Naive thymus-derived CD4-positive, alpha-beta T cell (primary cell): ENCODE measurements at places on chromosomes 16 and 17.

GRCh38 chr17:27489045-27489715, 32.9 kb downstream of the KSR1 start:
- H3K4me3 ChIP-seq: no peak overlapping the region
- no peaks in the 10 kb centered on the region for H3K4me1 ChIP-seq
- no peak for DNase-seq
- H3K36me3 ChIP-seq: no peaks in the 10 kb centered on the region

DNA sequence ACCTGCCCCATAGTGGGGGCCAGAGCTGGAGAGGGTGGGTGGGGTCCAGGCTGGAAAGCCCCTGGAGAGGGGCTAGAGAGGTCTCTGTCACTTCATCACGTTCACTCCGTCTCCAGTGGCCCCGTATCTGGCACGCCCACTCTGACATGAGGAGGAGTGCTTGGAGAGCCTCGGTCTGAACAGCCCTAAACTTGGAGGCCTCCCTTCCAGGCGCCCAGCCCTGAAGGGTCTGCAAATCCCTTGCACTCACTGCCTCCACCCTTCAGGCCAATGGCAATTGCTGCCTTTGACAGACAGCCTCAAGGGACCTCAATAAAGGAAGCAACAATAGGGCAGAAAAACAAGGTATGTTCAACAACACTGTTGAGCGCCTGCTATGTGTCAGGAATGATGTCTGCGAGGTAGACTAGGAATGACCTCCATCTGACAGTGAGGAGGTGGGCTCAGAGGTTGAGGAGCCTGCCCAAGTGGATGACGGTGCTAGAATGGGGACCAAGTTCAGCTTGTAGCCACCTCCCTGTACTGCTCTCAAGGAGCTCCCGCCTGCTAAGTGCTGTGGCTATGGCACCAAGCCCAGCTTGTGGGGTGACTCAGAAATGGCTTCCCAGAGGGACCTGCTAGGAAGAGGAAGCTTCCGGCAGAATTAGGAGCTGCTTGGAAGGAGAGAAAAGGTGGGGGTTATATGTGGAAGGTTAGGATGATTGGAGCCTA, 2.9 kb upstream of the EPX start:
- no peaks in the 10 kb centered on the region for H3K4me1 ChIP-seq
- DNase-seq: no peak
- no peak overlapping the region for H3K27ac ChIP-seq
- no peak overlapping the region for H3K4me3 ChIP-seq

DNA sequence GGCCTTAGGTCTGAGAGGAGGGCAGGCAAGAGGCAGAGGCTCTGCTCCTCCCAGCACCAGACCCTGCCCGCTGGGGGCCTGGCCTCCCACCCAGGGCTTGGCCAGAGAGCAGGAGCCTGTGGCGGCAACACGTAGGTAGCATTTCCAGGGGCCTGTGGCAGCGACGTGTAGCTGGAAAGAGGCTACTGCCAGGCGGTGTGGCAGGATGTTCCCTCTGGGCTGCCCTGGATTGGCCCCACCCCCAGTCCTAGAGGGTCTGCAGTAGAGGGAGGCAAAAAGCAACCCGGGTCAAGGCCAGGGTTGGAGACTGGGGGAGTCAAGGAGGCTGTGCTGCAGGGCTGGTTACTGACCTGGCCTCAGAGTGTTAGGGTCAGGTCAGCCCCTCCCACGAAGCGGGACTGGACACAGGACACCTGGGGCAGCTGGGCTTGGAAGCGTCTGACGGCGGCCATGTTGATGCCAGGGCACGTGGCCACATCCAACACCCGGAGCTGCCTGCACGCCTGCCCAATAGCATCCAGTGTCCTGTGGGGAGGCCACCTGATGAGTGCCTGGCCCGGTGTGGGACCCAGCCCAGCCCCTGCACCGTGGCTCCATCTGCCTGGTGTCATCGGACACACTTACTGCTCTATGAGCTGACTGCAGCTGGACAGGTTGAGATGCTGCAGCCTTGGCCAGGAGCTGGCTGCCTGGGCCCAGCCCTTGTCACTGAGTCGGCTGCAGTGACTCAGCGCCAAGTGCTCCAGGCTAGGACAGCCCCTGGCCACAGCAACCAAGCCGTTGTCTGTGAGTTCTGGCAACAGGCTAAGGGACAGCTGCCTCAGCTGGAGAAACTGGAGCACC, 8.5 kb downstream of the ELMO3 start:
- no peak for DNase-seq
- H3K36me3 ChIP-seq: peaks cover 24% of the 10 kb centered on the region
- H3K27me3 ChIP-seq: no peaks in the 10 kb centered on the region
- H3K27ac ChIP-seq: no peak overlapping the region
- H3K4me1 ChIP-seq: no peaks in the 10 kb centered on the region
- H3K4me3 ChIP-seq: no peak overlapping the region

DNA sequence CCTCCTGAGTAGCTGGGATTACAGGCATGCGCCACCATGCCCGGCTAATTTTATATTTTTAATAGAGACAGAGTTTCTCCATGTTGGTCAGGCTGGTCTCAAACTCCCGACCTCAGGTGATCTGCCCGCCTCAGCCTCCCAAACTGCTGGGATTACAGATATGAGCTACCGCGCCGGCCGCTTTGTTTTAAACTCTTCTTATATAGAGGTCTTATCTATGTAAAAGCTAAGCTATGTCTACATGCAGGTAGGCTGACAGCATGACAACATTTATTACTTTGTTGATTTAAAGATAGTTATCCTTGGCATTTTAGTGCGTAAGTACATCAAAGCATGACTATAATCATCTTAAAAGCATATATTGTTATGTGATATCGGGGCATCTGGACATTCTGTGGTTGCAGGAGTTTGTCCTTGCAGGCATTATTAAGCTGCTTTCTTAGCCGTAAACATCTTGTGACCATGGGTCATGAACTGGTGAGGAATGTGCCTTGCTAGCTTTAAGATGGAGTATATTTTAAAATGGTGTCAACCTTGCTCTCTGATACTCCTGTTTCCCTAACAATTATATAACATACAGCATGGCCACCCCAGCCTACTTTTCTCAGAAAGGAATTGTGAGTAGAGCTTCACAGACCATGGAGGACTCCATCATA, 45.8 kb upstream of the TAOK1 start:
- no peaks in the 10 kb centered on the region for H3K36me3 ChIP-seq
- no peak for DNase-seq
- no peak overlapping the region for H3K4me3 ChIP-seq
- no peaks in the 10 kb centered on the region for H3K4me1 ChIP-seq

DNA sequence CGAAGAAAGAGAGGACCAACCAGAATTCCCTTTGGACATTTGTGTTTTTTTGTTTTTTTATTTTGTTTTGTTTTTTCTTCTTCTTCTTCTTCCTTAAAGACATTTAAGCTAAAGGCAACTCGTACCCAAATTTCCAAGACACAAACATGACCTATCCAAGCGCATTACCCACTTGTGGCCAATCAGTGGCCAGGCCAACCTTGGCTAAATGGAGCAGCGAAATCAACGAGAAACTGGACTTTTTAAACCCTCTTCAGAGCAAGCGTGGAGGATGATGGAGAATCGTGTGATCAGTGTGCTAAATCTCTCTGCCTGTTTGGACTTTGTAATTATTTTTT, 3.6 kb downstream of the SOX9 start:
- no peaks in the 10 kb centered on the region for H3K4me1 ChIP-seq
- DNase-seq: no peak
- H3K27ac ChIP-seq: no peak overlapping the region
- no peaks in the 10 kb centered on the region for H3K36me3 ChIP-seq
- no peak overlapping the region for H3K4me3 ChIP-seq
- peaks cover 4% of the 10 kb centered on the region for H3K27me3 ChIP-seq

- no peaks in the 10 kb centered on the region for H3K36me3 ChIP-seq
- H3K4me1 ChIP-seq: no peaks in the 10 kb centered on the region
- H3K27ac ChIP-seq: no peak overlapping the region
- H3K27me3 ChIP-seq: no peaks in the 10 kb centered on the region
- no peak overlapping the region for H3K4me3 ChIP-seq
Observed at GRCh38 chr16:79165506-79165905, 435.0 kb downstream of the MAF start.

DNA sequence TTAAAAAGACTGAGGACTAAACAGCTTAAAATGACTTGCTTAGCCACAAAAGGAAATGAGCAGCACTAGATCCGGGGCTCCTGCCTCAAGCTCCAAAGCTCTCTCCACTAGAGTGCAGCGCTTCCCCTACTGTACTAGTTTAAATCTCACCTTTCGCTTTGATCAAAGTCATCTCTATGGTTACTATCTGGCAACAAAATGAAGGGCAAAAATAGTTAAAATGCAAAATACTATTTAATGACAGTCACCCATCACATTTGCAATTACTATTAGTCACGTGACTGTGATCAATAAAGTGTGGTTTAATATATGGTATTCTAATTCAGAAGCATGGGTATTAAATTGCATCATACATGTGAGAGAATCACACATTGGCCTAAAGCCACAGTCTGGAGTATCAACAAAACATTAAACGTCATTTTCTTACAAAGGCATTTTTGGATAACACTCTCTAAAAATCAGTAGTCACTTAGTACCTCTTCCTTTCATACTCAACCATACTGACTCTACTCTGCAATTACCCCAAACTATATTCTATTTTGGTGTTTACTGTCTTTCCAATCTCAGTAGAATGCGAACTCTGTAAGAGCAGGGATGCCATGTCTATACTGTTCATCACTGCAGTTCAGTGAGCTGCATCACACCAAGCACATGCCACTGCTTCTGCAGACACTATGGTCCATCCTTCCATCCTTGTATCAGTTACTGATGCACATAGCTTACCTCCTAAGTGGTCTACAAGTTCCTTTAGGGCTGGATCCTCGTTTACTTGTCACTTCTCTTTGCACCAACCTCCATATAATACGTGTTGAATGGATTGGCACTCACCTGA, 6.2 kb downstream of the PSMD12 start:
- H3K27me3 ChIP-seq: no peaks in the 10 kb centered on the region
- H3K4me3 ChIP-seq: no peak overlapping the region
- peaks cover 7% of the 10 kb centered on the region for H3K36me3 ChIP-seq
- H3K4me1 ChIP-seq: peaks cover 39% of the 10 kb centered on the region
- peak; percentile 67 for DNase-seq

GRCh38 chr17:34533806-34534527, 45.4 kb upstream of the TMEM132E start:
- peaks cover 3% of the 10 kb centered on the region for H3K27me3 ChIP-seq
- no peak overlapping the region for H3K4me3 ChIP-seq
- no peak for DNase-seq
- no peak overlapping the region for H3K27ac ChIP-seq
- H3K4me1 ChIP-seq: no peaks in the 10 kb centered on the region

GRCh38 chr17:27746881-27747280, 53.4 kb downstream of the NOS2 start:
- no peaks in the 10 kb centered on the region for H3K4me1 ChIP-seq
- no peak overlapping the region for H3K27ac ChIP-seq
- no peaks in the 10 kb centered on the region for H3K36me3 ChIP-seq
- DNase-seq: no peak
- no peak overlapping the region for H3K4me3 ChIP-seq

DNA sequence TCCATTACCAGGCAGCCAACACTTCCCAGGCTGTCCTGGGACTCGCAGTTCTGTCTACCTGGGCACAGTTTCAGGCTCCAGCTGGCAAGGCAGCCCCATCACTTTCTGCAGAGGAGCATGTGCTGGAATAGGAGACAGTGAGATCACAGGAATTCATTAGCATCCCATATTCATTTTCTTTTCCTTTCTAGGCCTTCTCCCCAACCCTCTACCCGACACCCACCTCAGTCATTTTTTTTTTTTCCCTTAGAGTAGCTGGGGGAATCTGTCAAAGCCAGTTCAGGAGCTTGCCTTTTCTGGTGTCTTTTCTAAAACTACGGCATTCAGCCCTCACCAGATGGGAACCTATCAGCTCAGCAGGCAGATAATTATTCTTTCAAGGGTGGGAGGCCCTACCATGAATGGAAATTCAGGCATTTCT, 42.4 kb upstream of the FBXO47 start:
- no peak overlapping the region for H3K4me3 ChIP-seq
- H3K27ac ChIP-seq: no peak overlapping the region
- no peaks in the 10 kb centered on the region for H3K36me3 ChIP-seq
- no peaks in the 10 kb centered on the region for H3K27me3 ChIP-seq
- H3K4me1 ChIP-seq: no peaks in the 10 kb centered on the region

GRCh38 chr16:81806696-81807095, 27.6 kb downstream of the PLCG2 start:
- peaks cover 12% of the 10 kb centered on the region for H3K4me1 ChIP-seq
- H3K4me3 ChIP-seq: no peak overlapping the region
- no peaks in the 10 kb centered on the region for H3K36me3 ChIP-seq
- H3K27me3 ChIP-seq: no peaks in the 10 kb centered on the region
- DNase-seq: no peak
- H3K27ac ChIP-seq: no peak overlapping the region

GRCh38 chr17:73192206-73192893, 505 bp upstream of the COG1 start:
- peak overlapping the region; percentile 97 for H3K4me3 ChIP-seq
- peaks cover 14% of the 10 kb centered on the region for H3K4me1 ChIP-seq
- DNase-seq: peak; percentile 74
- H3K36me3 ChIP-seq: peaks cover 6% of the 10 kb centered on the region

DNA sequence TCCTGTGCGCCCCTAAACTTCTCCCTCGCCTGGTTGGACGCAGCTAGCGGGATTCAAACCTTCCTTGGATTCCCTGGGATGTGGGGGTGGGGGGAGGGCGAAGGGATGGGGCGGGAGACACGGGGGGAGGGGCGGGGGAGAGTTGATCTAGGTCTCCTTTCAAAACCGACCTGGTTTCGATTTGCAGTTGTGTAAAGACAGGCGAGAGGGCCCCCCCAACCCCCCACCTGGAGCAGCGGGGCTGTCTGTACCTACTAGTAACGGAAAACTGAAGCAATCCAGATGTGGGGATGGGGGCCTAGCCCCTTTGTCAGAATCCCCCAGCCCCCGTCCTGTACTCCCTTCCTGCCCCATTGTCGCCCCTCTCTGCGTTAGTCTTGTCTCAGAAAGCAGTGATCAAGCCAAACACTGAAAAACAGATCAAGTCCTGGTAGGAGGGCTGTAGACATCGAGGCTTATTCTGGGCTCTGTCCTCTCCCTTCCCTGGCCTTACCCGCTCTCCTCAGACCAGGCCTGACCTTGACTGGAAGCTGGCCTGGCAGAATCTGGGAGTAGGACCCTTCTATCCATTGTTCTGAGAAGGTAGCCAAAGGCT, 902 bp downstream of the DLX4 start:
- peaks cover 6% of the 10 kb centered on the region for H3K27me3 ChIP-seq
- H3K36me3 ChIP-seq: no peaks in the 10 kb centered on the region
- DNase-seq: no peak
- H3K4me1 ChIP-seq: peaks cover 9% of the 10 kb centered on the region
- peak overlapping the region; percentile 81 for H3K4me3 ChIP-seq
- H3K27ac ChIP-seq: no peak overlapping the region

- no peak for DNase-seq
- no peak overlapping the region for H3K27ac ChIP-seq
- H3K27me3 ChIP-seq: no peaks in the 10 kb centered on the region
- H3K4me3 ChIP-seq: no peak overlapping the region
Observed at GRCh38 chr16:80144191-80144590, 396.6 kb upstream of the DYNLRB2 start.

- H3K27ac ChIP-seq: no peak overlapping the region
- no peaks in the 10 kb centered on the region for H3K4me1 ChIP-seq
- no peaks in the 10 kb centered on the region for H3K27me3 ChIP-seq
- no peak for DNase-seq
- H3K4me3 ChIP-seq: no peak overlapping the region
Observed at GRCh38 chr17:4548061-4548461, 7.1 kb downstream of the MYBBP1A start.

GRCh38 chr16:56919099-56919800, 12.7 kb upstream of the HERPUD1 start:
- H3K4me3 ChIP-seq: no peak overlapping the region
- peaks cover 15% of the 10 kb centered on the region for H3K4me1 ChIP-seq
- no peak overlapping the region for H3K27ac ChIP-seq
- H3K27me3 ChIP-seq: no peaks in the 10 kb centered on the region
